ENCODE measurements at places on chromosomes 16 and 17.

DNA sequence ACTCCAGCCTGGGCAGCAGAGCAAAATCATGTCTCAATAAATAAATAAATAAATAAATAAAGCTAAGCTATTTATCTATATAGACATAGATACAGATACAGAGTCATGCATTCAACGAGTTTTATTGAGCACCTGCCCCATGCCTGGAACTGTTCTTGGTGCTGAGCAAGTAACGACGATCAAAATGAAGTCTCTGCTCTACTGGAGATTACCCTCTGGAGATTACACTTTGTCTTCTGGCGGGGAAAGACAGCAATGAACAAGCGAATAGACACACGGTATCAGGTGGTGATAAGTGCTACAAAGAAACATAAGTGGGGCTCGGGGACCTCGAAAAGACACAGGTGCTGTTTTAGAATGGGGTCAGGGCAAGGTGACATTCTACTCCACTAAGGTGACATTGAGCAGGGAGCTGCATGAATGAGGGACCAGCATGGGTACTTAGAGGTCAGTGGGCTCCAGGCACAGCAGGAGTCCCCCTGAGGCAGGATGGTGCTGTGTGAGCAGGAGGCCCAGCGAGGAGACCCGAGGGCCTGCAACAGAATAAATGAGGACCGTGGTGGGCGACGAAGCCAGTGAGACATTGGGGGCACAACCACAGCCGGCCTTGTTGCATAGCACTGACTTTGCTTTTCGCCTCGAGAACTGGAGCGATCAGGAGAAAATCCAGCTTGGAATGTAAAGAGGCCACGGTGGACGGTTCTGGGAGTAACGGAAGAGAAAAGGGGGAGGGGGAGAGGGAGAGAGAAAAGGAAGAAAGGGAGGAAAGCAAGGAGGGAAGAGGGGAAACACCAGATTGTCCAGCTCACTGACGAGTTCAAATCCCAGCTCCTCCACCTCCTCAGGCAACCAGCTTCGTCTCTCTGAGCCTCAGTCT is 42.4 kb upstream of the MEAK7 start:
- DNase-seq: no peak

- no peak for DNase-seq
Measured at GRCh38 chr16:65958086-65958485, 408.4 kb upstream of the CDH5 start.

DNA sequence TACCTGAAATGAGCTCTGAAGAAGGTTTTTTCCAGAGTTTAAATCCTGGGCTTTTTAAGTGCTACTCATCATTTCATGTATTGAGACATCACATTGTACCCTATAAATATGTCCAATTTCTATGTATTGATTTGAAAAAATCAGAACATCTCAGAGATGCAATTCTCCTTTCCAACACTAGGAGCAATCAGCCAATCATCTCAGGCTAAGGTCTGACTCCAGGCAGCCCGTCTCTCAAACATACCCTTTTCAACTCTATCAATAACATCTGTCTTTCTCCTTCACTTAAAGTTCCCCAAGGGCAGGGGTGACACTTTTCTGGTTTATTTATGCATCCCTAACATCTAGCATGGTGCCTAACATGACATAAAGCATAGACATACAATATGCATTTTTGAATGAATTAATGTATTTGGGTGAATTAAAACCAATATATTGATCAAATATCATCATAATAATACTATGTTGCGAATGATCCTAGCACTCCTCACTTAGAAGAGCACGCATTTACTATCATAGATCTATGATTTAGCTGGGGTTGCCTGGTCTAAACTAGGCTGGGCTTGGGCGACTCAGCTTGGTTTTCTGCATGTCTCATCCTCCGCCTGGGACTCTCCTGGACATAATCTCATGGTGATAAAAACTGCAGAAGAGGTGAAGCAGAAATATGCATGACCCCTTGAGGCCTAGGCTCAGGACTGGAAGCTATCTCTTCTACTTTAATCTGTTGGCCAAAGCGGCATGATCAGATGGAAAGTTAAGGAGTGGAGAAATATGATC is 5.2 kb upstream of the CDH11 start:
- no peak for DNase-seq

- DNase-seq: no peak
Measured at GRCh38 chr16:59635674-59636073, 901.6 kb upstream of the GOT2 start.

DNA sequence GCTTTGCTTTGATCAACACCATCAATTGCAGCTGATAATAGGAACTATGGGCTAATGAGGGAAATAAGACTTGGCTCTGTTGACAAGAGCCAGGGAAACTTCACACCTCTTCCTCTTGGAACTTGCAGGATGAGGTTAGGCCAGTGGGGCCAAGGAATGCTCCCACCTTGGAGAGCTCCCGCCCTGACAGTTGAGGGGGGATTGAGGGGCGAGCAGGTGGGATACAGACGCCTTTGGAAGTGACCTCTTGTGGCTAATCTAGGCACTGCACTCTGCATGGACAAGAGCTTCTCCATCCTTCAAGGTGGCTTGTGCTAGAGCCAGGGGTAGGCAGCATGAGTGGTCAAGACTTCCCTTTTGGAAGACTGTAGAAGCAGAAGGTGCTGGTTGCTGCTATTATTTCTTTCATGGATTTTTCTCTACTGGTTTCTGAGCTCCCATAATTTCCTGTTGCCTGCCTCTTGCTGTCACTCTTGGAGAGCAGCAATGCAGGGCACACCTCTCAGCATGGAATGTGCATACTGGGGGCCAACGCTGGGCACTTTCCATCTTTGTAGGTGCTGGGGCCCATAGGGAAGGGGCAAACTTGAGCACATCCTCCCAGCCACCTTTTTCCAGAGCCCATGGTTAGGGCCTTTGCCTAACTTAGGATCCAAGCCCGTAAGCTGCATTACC is 2.3 kb upstream of the PHF12 start:
- no peak for DNase-seq

DNA sequence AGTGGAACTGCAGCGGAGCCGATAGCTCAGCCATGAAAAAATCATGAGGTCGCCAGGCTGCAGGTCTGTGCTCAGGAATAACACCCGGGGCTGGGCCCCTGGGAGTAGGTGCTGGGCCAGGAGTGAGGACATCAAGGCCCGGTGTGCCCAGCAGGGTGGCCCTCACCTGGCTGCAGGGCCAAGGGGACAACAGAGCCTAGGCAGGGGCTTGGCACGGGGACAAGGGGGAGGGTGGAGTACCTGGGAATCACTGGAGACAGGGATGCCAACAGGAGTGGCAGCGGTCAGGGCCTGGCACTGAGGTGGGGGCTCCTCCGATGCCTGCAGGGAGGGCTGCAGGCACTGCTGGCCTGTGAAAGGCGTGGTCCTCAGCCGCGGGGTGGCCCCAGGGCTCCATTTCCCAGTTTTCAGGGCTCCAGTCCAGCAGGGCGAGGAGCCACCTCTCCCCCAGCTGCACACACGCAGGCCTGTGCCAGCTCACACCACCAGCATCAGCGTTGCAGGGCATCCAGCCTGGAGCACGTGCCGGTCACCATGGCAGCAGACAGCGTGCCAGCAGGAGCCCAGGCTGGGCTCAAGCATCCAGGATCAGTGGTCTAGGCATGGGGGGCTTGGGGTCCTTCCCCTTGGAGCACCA is 4.7 kb upstream of the FSCN2 start:
- DNase-seq: no peak

- DNase-seq: no peak
Measured at GRCh38 chr17:8117980-8118768, at the start of gene ALOXE3. TSS of gene ALOXE3 (minus strand) at chr17:8118514. CDS start at chr17:8117990, 524 bp downstream.

All from cortex of kidney (tissue), 1 donor.